ENCODE measurements at places on chromosomes 12 and 14.

DNA sequence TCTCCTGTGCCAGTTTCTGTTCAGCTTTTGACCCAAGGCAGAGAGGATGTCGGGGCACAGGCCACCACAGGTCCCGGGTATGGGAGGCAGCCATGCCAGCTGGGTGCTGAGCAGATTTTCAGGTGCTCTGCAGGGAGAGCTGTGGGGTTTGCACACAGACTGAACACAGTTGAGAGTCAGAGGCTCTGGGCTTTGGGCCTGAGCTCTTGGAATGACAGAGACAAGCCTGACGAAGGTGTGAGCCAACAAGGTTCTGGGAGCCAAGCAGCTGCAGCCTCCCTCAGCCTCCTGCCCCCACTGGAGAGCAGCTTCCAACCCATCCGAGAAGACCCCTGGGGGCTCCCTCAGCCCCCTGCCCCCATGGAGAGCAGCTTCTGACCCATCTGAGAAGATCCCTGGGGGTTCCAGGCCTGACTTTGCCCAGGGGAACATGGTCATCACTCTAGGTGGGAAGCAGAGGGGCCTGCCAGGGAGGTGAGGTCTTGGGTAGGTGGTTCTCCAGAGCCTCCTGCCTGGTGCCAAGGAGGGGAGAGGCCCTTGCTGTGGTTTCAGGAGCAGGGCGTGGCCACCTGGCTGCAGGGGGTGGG is 13.8 kb downstream of the FBRSL1 start:
- DNase-seq = no peak

- no peak for DNase-seq
Measured at GRCh38 chr14:23008831-23009230, 1.1 kb downstream of the C14orf93 start.

- DNase-seq = no peak
Measured at GRCh38 chr12:49909826-49910225, 6.1 kb upstream of the FAIM2 start.

GRCh38 chr12:65607401-65607841 is 216.9 kb upstream of the HMGA2 start:
- no peak for DNase-seq

DNA sequence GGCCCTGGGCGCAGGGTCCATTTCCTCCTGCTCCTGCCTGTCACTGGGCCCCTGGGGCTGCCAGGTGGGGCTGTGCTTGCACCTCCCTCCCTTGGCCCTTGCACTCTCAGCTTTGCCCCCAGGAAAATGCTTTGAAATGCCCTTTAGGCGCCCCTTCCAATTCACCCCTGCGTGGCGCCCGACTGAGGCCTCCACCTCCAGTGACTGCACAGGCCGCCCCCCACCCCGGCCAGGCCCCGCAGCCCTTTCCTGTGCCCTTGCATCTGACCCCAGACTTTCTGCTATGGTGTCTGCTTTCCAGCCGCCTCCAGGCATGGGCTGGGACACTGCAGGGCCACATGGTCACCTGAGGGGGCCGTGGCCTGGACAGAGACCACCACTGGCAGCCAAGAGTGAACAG is 17.4 kb downstream of the DDX54 start:
- no peak for DNase-seq

- DNase-seq = no peak
Measured at GRCh38 chr12:57888409-57889157, 42.1 kb upstream of the CTDSP2 start.

DNA sequence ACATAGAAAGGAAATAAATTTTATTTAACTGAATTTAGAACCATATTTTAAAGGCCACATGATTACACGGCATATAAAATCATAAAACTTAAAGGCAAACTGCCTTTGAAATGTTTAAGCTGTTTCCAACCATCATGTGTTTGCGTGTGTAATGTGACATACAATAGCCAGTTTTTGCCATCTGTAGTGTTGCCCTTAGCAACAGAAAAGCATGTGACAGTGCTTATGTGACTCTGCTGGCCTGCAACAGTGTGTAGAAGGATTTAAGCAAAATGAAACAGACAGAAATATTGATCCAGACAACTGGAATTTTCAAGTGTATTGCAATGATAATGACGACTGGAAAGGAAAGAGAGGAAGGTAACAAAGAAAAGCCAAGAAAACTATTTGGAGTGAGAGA is 49.5 kb downstream of the TSPAN19 start:
- DNase-seq = no peak

GRCh38 chr12:58809064-58809607 is 111.2 kb downstream of the LRIG3 start:
- DNase-seq = no peak

DNA sequence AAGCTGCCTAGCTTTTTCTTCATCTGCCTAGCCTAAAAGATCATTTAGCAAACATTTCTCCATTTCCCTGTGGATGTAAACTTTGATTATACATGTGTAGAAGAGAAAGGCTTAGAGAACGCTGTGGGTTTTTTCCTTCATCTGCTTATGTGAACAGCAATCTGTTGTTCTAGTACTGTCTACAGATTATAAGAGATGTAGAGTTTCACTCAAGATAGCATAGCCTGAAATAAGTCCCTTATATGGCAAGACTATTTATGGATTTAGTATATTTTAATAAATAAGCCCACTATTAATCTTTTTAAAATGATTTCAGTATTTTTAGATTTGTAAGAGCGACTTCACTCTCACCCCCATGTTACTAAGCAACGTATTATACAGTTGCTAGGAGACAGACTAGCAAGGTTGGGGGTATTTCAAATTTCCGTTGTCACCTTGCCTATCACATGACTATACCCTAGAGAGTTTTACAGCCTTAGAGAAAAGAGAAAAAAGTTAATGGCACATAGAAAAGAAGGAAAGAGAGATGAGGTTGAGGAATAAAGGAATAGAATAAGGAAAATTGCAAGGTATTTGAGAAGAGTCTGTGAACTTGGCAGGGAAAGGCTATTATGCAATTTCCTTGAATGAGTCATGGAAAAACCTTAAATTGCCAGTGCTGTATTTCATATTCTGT is 12.2 kb upstream of the TUBA1A start:
- no peak for DNase-seq

DNA sequence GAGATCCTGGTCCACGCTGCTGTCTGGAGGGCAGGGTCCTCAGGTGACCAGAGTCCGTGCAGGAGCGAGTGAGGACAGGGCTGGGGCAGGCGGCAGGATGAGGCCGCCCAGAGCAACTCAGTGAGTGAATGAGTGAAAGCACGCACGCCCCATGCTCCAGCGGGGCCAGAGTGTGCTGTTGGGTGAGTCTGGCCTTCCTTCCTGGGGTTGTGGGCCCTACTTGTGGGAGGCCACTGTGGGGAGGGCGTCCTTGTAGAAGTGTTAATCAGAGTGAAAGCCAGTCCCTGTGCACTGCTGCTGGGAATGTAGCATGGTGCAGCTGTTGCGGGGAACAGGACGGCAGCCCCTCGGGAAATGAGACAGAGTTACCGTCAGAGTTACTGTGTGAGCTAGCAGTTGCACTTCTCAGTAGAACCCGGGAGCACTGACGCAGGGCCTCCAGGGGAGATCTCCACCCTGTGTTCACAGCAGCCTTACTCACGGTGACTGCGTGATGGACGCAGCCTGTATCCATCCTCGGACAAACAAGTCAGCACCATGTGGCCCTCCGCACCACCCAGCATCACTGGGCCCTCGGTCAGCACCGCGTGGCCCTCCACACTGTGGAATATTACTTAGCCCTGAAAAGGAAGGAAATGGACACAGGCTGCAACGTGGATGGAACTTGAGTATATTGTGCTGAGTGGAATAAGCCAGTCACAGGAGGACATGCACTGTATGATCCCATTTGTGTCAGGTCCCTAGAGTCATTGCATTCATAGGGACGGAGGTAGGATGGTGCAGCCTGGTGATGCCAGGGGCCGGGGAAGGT is 22.1 kb downstream of the PACS2 start:
- DNase-seq = no peak

GRCh38 chr14:89012282-89013097 is 188.0 kb downstream of the TTC8 start:
- DNase-seq = no peak

DNA sequence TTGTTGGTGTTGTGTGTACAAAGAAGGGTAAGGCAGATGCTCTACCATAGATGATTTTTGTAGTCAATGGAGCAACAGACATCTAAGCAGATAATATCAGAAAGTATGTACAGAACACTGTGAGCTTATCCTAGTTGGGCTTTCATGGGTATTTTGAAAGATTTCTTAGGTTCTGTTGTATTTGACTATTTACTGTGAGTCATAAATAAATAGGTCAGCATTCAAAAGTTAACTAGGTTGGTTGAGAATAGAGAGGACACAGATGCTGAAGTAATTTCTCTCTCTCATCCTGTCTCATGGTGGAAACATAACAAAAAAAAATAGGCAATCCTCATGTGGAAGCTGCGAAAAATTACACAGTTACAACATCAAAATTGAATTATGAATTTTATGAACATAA is 413.5 kb downstream of the CCDC91 start:
- no peak for DNase-seq

DNA sequence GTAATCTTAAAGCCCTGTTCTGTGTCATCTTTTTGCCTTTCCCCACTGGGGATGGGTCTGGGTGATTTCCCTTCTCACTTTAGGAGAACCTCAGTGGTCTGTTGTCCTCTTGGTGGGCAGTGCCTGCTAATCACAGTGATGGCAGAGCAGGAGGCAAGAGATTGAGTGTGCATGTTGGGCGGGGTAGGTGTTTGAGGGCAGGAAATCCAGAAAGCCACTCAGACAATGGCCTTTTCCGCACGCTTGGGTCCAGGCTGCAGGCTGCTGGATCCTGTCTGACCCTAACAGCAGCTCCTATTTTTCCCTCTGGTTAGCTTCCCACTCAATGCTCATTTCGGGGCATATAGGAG is 13.7 kb upstream of the ITGA5 start:
- DNase-seq = no peak

- no peak for DNase-seq
Measured at GRCh38 chr14:96250485-96250884, 5.5 kb upstream of the BDKRB1 start.

DNA sequence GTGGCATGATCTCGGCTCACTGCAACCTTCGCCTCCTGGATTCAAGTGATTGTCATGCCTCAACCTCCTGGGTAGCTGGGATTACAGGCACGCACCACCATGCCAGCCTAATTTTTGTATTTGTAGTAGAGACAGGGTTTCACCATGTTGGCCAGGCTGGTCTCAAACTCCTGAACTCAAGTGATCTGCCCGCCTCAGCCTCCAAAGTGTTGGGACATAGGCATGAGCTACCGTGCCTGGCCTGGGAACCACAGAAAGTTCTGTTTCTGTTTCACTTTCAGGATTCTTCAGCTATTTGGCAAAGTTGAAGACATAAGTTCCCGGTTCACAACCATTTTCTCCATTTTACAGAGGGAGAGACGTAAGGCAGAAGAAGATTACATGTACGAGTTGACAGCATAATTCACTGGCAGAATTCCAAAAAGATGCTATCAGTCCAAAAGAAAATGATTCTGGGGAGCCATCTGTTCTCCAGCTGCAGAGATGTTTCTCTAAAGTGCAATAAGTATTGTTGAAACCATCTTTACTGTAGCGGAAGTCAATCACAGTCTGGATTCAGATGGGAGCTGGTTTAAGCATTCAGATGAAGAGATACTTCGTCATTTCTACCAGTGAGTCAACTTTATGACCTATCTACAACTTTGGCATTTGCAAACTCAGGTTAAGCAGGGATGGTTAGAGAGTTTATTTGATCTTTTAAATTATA is 8.1 kb upstream of the RNF34 start:
- peak; percentile 11 for DNase-seq

- no peak for DNase-seq
Measured at GRCh38 chr14:67982711-67983608, 163.4 kb downstream of the RAD51B start.

- DNase-seq = no peak
Measured at GRCh38 chr12:124788936-124789555, 74.6 kb downstream of the SCARB1 start.

- peak; percentile 18 for DNase-seq
Measured at GRCh38 chr14:91047174-91047753, 13.2 kb downstream of the RPS6KA5 start.

DNA sequence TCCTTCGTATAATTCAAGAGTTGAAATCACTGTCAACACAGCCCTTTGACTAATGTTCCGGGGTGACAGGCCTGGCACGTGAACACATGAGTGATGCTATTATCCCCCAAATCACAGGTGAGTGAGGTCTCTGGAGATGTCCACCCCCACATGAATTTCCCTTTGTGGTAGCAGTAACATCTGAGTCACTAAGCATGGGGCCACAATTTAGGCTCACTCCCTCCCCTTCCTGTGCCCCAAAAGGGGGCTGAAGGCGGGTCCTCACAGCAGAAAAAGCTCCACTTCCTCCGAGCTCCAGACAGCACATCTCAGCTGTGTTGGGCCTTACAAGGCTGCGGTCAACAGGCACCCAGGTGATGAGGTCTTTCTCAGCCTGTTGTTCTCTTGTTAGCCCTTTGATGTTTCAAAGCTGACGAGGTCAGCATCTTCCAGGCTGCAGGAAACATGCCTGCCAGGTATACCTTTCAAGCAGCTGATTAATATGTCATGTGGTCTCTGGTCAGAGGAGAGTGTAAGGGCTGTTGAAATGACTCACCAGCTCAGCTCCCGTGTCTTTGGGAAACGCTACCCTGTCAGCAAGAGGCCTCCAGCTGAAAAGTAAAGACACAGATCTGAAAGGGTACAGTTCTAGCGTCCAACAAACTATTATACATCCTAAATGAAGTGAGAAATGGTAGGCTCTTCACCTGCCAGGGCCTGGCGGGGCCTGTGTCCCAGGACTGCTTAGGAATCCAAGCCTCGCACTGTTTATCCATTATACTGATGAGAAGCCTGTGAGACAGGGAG is 107.3 kb downstream of the ZFP36L1 start:
- peak; percentile 84 for DNase-seq

GRCh38 chr12:120227233-120228040 is 26.5 kb upstream of the RPLP0 start:
- no peak for DNase-seq

DNA sequence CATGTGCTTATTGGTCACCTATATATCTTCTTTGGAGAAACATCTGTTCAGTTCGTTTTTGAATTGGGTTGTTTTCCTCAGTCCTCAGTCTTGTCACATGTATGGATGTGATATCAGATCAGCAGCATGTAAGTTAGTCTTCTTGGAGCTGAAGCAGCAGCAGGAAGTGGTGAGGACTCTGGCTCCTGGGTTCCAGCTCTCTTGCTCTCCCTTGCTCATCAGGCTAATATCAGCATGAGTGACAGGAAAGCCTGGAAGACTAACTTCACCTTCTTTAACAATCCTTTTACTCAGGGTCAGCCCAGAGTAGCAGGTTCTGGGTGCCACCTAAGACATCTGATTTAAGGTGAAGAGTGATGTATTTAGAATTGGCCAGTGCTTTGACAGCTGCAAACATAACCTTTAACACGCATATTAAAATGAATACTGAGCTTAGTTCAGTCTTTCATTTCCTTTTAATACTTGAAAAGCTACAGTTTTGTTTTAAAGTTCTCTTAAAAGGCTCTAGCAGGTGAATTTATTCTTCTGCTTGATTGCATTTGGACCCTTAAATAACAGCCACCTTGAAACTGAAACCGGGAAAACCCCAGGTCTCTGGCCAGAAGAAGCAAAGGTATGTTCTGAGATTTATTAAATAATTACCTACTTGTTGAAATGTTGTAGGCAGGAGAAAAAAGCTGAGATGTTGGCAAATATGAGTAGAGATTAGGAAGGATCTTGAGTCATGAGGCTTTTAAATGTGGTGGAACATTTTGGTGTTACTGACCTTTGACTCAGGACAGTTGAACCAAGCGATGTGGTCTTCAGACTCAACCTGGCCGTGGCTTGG is 54.3 kb downstream of the DRAM1 start:
- DNase-seq = no peak
